ENCODE measurements at places on chromosomes 12 and 14.

DNA sequence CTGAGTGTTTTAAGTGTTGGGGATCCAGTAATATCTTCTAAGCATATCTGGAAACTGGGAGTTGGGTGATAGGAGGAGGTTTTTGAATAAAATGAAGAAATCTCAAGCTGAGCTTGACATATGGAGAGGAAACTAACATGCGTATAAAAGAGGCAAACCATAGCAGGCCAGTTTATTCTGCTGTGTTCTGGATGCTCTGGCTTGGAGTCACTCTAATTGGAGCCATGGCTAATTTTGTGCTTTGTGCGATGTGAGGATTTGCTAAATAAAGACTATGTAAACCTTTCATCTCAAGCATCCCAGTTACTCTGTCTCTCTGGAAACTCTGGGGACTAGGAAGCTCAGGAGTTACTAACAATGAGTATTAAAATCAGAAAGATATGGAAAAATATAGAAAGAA, 66.5 kb downstream of the ATF7IP start:
- no peak for DNase-seq

DNA sequence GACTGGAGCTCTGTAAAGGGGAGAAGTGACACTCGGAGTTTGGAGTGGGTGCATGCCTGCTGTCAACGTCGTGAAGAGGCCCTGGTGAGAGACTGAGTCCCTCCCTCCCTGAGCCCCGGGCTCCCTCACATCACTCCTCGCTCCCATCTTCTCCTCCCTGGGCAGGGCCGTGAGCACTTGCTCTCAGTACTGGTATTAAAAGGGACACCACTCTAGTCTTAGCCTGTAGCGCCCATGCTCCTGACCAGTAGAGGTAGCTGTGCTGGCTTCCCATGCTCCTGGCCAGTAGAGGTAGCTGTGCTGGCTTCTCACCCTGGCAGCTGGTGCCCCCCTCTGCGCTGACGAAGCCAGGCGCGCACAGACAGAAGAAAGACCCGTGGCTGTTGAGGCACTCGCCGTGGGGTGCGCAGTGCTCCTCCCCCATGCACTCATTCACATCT, 14.7 kb downstream of the ISCA2 start:
- DNase-seq = no peak

DNA sequence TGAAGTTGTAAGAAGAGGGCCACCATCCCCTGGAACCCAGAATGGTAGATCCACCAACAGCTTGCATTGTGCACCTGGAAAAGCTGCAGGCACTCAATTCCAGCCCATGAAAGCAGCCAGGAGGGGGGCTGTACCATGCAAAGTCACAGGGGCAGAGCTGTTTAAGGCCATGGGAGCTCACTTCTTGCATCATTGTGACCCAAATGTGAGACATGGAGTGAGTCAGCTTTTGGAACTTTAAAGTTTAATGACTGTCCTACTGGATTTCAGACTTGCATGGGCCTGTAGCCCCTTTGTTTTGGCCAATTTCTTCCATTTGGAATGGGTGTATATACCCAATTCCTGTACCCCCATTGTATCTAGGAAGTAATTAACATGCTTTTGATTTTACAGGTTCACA, 50.8 kb downstream of the SLC16A7 start:
- no peak for DNase-seq

GRCh38 chr12:113658006-113658655, 186.5 kb upstream of the LHX5 start:
- no peak for DNase-seq

GRCh38 chr12:2998789-2999264, 39.6 kb downstream of the TEAD4 start:
- no peak for DNase-seq

GRCh38 chr12:122876731-122877130, 19.2 kb downstream of the VPS37B start:
- DNase-seq = no peak

DNA sequence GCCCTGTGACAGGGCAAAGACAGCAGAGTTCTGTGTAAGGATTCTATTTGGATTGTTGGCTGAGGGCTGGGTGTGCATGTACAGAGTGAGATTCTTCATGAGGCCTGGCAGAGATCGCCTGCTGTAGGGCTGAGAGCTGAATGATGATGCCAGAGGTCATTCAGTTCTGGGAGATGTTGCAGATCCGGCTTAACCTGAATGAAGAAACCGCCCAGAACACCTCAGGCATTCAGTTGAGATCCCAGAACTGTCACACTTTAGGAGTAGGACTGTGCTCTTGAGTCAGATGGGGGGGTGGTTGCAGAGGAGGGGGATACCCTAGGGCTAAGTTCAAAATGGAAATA, 5.8 kb upstream of the EVL start:
- DNase-seq = no peak
